Liver (tissue), 10 donors: ENCODE measurements at places on chromosomes 12 and 14. TPM values are rescaled to one million over a fixed set of nuclear protein-coding genes. Genes with fewer than 3 reads are reported as not detected.

Gene ACRBP
- 0.50 TPM for total RNA-seq

Gene RALGAPA1
- total RNA-seq = 38.7 TPM

Gene ATL1
- total RNA-seq = 0.33 TPM

Gene CHGA
- total RNA-seq = not detected

Gene NOS1
- total RNA-seq = under 0.01 TPM

Gene VSIG10
- total RNA-seq = 9.8 TPM

Gene IAPP
- 0.08 TPM for total RNA-seq

Gene MYRFL
- total RNA-seq = 0.19 TPM

Gene FOXG1
- total RNA-seq = not detected

- no peak for DNase-seq
- H3K4me3 ChIP-seq = no peak overlapping the region
- peaks cover 50% of the 10 kb centered on the region for H3K36me3 ChIP-seq
- H3K4me1 ChIP-seq = no peaks in the 10 kb centered on the region
- H3K27me3 ChIP-seq = no peaks in the 10 kb centered on the region
Measured at GRCh38 chr12:104314242-104314614, 10.7 kb downstream of the EID3 start.

DNA sequence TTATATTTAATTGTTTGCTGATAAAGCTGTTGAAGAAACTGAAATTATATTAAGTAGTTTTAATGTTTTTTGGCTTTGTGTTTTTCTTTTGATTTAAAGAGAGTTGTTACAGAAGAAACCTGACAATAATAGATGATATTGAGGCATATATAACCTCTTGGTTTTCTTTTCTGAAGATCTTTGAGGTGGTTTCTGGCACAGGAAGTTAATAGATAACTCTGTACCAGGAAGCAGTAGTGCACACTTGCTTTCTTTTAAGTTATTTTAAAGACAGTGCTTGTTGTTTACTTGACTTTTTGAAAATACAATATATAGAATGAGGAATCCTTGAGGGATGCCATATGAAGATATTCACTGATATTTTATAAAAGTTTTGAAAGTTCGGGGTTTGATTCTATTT lies 209.0 kb upstream of the FBXO33 start:
- no peak overlapping the region for H3K27ac ChIP-seq
- no peak for DNase-seq
- H3K36me3 ChIP-seq = no peaks in the 10 kb centered on the region
- H3K4me3 ChIP-seq = no peak overlapping the region

GRCh38 chr12:1853716-1854115 lies 33.4 kb downstream of the LRTM2 start:
- H3K36me3 ChIP-seq = no peaks in the 10 kb centered on the region
- no peaks in the 10 kb centered on the region for H3K4me1 ChIP-seq
- no peak for DNase-seq
- H3K27me3 ChIP-seq = no peaks in the 10 kb centered on the region
- no peak overlapping the region for H3K27ac ChIP-seq

GRCh38 chr12:109605599-109606228 lies 32.1 kb downstream of the MVK start:
- H3K4me3 ChIP-seq = no peak overlapping the region
- H3K4me1 ChIP-seq = peaks cover 1% of the 10 kb centered on the region
- no peak overlapping the region for H3K27ac ChIP-seq

GRCh38 chr14:32512348-32512747 lies 183.2 kb downstream of the AKAP6 start:
- H3K4me3 ChIP-seq = no peak overlapping the region
- H3K36me3 ChIP-seq = no peaks in the 10 kb centered on the region
- no peaks in the 10 kb centered on the region for H3K27me3 ChIP-seq
- H3K4me1 ChIP-seq = peaks cover 7% of the 10 kb centered on the region
- no peak for DNase-seq

- no peak overlapping the region for H3K27ac ChIP-seq
- no peaks in the 10 kb centered on the region for H3K36me3 ChIP-seq
- H3K27me3 ChIP-seq = no peaks in the 10 kb centered on the region
- DNase-seq = no peak
- no peak overlapping the region for H3K4me3 ChIP-seq
- no peaks in the 10 kb centered on the region for H3K4me1 ChIP-seq
Measured at GRCh38 chr14:89842837-89843236, 111.7 kb downstream of the EFCAB11 start.

GRCh38 chr12:68612202-68612601 lies 1.5 kb downstream of the RAP1B start:
- H3K4me3 ChIP-seq = peak overlapping the region; percentile 99
- H3K27ac ChIP-seq = peak overlapping the region; percentile 95
- peaks cover 31% of the 10 kb centered on the region for H3K4me1 ChIP-seq
- no peaks in the 10 kb centered on the region for H3K36me3 ChIP-seq
- no peak for DNase-seq

DNA sequence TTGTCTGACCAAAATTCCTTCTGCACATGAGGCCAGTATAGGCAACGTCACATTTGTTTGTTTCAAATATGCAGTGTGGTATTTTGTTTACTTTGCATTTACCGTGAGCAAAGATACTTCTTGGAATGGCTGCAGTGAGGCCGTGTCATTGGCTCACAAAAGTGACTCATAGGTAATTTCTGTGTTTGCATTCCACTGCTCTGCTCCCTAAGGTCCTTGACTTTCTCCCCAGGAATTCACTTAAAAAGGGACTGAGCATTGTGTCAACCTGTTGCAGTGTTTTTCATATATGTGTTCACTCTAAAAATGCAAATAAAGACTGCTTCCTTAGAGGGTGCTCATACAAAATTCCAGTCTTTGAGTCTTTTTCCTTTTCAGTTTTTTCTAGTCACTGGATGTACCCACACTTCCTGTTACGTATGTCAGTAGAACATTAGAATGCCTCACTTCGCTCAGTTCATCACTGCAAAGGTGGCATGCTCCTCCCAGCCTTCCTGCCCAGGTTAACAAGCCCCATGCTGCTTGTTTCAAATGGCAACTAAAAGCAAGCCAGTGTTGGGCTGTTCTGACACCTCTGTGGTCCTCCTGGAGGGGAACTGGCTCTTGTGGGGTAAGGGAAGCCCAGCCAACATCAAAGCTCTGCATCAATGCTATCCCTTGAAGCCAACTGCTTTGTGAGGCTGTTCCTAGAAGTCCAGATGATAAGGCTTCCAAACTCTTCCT lies 9.1 kb downstream of the C12orf76 start:
- no peak for DNase-seq
- H3K4me3 ChIP-seq = no peak overlapping the region
- H3K27me3 ChIP-seq = no peaks in the 10 kb centered on the region
- H3K4me1 ChIP-seq = peaks cover 34% of the 10 kb centered on the region
- peaks cover 13% of the 10 kb centered on the region for H3K36me3 ChIP-seq
- H3K27ac ChIP-seq = peak overlapping the region; percentile 72

- H3K27me3 ChIP-seq = no peaks in the 10 kb centered on the region
- no peak for DNase-seq
- H3K4me1 ChIP-seq = no peaks in the 10 kb centered on the region
- H3K36me3 ChIP-seq = no peaks in the 10 kb centered on the region
Measured at GRCh38 chr12:52063082-52063924, 6.5 kb upstream of the ATG101 start.

DNA sequence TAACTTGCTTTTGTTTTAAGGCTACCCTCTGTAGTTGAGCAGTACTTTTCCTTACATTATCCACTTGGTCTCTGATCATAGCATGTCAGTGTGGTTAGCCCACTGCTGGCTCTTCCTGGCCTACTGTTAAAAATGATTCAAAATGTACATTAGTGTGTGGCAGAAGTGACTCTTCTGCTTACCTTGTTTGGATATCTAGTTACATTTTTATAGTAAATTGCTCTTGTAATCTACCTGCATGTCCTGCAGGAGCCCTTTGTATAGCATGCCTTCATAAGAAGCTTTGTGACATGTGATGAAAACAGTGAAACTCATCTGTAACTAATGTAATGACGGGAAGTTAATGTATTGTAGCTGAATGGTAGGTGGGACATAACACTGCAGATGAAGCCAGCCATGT lies 8.1 kb downstream of the SPATS2 start:
- no peaks in the 10 kb centered on the region for H3K4me1 ChIP-seq
- no peaks in the 10 kb centered on the region for H3K36me3 ChIP-seq
- no peak overlapping the region for H3K4me3 ChIP-seq
- DNase-seq = no peak
- no peaks in the 10 kb centered on the region for H3K27me3 ChIP-seq

GRCh38 chr14:104442631-104443390 lies 136.8 kb upstream of the C14orf180 start:
- no peak overlapping the region for H3K4me3 ChIP-seq
- DNase-seq = peak; percentile 29
- no peaks in the 10 kb centered on the region for H3K4me1 ChIP-seq
- no peaks in the 10 kb centered on the region for H3K36me3 ChIP-seq

DNA sequence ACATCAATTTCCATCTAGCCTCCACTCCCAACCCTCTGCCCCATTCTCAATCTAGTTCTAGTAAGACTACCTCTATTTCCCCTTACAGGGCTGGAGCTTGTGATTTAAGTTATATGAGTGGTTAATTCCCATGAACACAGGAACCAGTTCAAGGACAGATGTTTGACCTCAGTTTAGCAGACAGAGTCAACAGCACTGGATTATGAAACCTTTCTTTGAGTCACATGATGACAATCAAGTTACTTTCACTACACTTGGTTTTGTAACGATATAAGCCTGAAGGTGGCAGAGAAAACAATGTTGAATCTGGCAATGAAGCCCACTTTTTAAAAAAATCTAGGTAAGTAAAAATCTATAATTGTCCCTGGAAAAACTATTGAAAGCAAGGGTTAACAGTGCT lies 1646.2 kb upstream of the FLRT2 start:
- H3K4me3 ChIP-seq = no peak overlapping the region
- H3K36me3 ChIP-seq = no peaks in the 10 kb centered on the region
- H3K27me3 ChIP-seq = no peaks in the 10 kb centered on the region
- no peaks in the 10 kb centered on the region for H3K4me1 ChIP-seq

DNA sequence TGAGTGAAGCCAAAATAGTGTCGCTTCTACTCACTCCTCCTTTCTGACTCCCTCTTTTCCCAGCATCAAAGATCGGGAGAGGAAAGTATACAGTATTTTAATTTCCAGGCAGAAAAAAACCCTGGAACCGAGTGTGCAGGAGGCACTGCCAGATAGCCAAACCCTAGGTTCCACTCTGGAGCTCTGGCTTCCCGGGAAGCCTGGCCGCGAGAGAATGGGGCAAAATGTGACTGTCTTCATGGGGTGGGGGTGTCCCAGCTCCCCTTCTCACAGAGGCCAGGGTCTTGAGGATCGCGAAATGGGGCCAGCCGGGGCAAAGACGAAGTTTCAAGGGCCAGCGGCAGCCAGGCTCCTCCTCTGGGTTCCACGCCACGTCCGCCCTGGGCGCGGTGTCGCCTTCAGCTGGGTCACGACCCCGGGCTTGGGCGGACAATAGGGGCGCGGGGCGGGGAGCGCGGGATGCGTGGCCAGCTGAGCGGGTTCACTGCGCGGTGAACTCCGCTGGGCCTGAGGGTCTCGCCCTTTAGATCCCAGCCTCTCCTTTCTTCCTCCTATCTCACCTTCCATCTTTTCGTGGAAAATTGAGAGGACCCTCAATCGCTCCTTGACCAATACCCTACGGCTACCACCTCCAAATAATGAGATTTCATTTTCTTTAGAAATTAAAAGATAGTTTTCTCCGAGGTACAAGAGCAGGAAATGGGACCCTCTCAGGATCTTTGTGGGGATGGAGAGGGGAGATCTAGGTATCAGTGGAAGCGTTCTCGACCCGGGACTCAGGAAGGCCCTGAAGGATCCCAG lies 6.7 kb downstream of the HOXC4 start:
- no peaks in the 10 kb centered on the region for H3K4me1 ChIP-seq
- DNase-seq = no peak
- no peak overlapping the region for H3K27ac ChIP-seq
- H3K4me3 ChIP-seq = no peak overlapping the region
- H3K27me3 ChIP-seq = peaks cover 23% of the 10 kb centered on the region
- H3K36me3 ChIP-seq = no peaks in the 10 kb centered on the region

DNA sequence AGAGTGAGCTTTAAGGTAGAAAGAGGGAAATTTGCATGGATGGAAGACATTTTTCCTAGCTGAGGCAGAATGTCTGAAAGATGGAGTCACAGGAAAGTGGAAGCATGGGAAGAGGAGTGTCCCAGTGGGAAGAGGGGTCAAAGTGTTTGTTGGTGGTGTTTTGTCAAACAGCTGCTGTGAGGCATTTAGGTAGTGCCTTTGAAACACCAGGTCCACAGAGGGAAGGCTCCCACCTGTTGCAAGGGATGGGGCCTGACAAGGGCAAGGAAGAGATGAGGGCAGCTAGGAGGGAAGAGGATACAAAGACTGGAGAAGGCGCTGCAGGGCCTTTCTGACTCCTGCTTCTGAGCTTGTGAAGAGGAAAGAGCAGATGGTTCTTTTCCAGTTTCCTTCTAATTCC lies 91.8 kb upstream of the CISTR start:
- DNase-seq = no peak
- no peaks in the 10 kb centered on the region for H3K27me3 ChIP-seq
- no peaks in the 10 kb centered on the region for H3K36me3 ChIP-seq
- no peak overlapping the region for H3K4me3 ChIP-seq

GRCh38 chr12:54565986-54566544 lies 16.7 kb downstream of the PDE1B start:
- no peak overlapping the region for H3K4me3 ChIP-seq
- no peak overlapping the region for H3K27ac ChIP-seq
- no peaks in the 10 kb centered on the region for H3K36me3 ChIP-seq

GRCh38 chr12:63070709-63071108 lies 80.3 kb downstream of the AVPR1A start:
- H3K27me3 ChIP-seq = no peaks in the 10 kb centered on the region
- H3K4me1 ChIP-seq = no peaks in the 10 kb centered on the region
- H3K27ac ChIP-seq = no peak overlapping the region

DNA sequence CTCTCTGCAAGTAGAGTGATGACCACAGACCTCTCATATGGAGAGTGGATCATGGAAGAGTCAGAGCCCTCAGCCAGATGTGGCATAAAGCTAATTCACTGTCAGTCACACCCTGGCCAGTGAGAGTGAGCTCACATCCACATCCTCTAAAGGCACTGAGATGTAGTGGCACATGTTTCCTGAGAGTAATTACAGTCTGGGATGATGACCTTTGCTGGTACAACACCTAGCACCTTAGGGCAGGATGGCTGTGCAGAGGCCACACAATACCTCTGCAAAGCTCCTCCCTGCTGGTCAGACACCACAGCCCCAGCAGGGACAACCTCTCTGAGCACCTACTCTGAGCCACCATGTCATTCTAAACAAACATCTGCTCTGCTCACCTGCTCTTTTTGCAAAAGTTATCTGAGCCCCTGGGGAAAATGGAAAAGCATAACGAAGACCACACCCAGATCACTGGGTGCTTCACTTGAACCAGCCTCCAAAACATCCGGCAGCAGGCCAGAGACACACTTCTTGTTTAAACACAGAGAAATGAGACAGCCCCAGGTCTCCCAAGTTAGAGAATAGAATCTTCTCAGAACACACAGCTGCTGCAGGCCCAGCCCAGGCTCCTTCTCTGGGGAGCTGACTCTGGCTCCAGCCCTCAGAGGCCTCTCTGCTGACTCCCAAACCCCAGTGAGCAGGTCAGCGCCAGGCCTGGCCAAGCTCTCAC lies 30.3 kb downstream of the PITPNM2 start:
- no peak for DNase-seq
- H3K4me3 ChIP-seq = no peak overlapping the region
- H3K27ac ChIP-seq = no peak overlapping the region
- H3K27me3 ChIP-seq = no peaks in the 10 kb centered on the region
- H3K4me1 ChIP-seq = peaks cover 22% of the 10 kb centered on the region
- no peaks in the 10 kb centered on the region for H3K36me3 ChIP-seq

- no peak overlapping the region for H3K27ac ChIP-seq
- no peaks in the 10 kb centered on the region for H3K36me3 ChIP-seq
- H3K27me3 ChIP-seq = no peaks in the 10 kb centered on the region
- no peaks in the 10 kb centered on the region for H3K4me1 ChIP-seq
- H3K4me3 ChIP-seq = no peak overlapping the region
Measured at GRCh38 chr14:100012478-100013327, 52.5 kb upstream of the EVL start.
